IMR-90 (cell line): ENCODE measurements at places on chromosomes 2 and 18. TPM values are rescaled to one million over a fixed set of nuclear protein-coding genes. Genes with fewer than 3 reads are reported as not detected.

GRCh38 chr2:8821276-8822217 lies 15.9 kb downstream of the KIDINS220 start:
- DNase-seq: peak; percentile 56

DNA sequence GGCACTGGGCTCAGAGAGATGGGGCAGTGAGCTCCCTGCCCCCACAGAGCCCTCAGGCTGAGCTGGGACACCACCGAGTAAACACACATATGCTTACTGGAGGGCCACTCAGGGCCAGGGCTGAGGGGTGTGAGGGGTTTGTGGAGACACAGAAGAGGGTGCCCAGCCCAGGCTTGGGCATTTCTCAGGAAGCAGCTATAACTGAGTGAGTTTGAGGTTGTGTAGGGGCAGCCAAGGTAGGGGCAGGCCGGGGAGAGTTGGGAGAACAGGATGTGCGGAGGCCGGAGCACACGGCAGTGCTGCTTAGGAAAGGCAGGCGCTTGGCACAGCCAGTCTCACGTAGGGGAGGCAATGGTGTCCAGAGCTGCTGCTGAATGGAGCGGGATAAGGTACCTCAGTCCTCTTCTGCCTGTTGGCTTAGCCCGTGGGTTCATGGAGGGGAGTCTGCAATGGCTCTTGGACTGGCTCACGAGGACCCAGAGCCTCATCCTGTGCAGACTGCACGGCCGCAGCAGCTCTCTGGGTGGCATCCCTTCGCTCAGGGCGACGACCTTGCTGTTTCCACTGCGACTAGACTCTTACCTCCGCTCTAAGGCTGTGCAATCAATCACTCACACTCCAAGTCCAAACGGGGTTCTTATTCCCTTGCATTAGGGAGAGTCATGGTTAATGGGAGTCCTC lies 466.1 kb upstream of the HS6ST1 start:
- no peak for DNase-seq

DNA sequence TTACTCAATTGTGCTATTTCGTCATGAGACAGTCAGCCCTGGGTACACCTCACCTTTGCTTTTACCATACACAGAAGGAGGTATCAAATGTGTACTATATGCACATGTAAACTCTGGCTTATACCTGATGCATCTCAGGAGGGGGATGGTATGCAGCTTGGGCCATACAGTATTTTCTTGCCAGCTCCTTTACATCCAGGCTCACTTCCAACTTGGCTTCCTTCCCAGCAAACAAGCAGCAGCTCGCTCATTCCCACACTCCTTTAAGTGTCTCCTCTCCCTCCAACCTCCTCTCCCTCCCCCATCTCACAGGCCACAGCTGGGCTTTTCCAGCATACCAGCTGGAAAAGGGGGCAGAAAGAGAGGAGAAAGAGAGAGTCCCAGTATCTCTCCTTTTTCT lies 9.6 kb downstream of the MARCHF4 start:
- DNase-seq: peak; percentile 92

- no peak for DNase-seq
Observed at GRCh38 chr2:116467243-116467642, 1347.2 kb upstream of the DDX18 start.

DNA sequence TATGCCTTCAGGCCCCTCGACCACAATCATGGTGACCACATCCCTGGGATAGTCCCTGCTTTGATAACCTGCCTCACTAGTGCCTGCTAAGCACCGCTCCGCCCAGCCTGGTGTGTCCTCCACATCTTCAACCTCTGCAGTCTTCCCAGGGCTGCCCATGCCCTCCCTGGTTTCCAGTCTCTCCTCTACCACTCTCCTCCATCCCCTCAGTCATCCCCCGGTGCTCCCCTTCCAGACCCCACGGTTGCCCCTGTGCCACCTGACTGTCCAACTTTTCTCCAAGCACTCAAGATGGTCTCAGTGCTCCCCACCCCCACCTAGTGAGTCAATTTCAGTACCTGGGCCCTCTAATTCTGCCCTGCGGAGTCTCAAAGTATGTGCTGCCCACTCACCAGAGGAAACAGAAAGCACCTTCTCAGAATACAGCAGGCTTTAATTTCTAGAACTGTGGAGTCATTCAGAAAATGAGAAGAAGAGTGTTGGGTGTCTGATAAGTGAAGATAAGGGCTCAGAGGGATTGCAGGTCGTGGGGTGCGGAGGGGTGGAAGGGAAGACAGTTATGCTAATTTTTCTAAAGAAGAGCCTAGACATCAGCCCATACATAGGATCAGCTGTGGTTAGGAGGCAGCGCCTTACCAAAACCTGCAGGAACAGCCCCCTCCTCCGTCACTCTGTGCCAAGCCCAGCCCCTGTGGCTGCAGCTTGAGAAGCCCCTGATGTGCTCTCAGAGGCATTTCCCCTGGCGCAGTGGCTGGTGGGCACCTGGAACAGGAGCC lies 53.6 kb upstream of the CAB39 start:
- DNase-seq: no peak

GRCh38 chr2:113692698-113693428 lies 63.6 kb downstream of the SLC35F5 start:
- no peak for DNase-seq

DNA sequence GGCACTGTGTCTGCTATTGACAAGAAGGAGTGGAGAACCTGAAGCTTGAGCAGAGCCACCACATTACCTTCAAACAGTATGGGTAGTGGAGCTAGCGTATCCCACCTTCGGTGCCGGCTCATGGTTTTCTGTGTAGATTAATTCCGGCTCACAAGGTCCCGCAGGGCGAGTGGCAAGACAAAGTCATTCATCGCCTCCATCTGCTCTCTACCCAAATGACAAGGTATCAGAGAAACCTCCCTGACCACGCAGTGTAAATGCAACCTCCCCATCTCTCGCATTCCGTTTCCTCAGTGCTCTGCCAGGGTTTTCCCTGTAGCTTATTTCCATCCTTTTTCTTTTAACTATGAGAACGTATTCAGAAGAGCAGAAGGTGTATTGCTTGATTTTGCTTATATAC lies 79.8 kb downstream of the MAP4K4 start:
- DNase-seq: no peak

- DNase-seq: no peak
Observed at GRCh38 chr18:7366597-7366996, 135.7 kb downstream of the LRRC30 start.

DNA sequence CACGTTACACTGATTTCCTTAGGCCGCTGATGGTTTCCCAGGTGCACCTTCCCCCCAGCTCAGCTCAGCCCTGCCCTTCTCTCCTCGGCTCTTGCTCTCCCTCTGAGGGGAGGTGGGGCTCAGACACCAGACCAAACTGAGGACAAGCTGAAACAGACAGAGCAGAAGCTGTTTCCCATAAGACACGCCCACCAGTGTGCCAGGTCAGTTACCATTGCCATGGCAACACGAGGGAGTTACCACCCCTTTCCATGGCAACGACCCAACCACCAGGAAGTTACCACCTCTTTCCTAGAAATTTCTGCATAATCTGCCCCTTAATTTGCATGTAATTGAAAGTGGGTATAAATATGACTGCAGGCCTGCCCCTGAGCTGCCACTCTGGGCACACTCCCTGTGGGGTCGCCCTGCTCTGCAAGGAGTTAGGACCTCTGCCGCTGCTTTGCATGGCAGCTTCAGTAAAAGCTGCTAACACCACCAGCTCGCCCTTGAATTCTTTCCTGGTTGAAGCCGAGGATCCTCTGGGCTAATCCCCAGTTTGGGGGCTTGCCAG lies 120.9 kb upstream of the SMIM21 start:
- DNase-seq: no peak

COBLL1 gene
- 1.1 and 2.2 TPM in 2 replicates for total RNA-seq

REEP1 gene
- total RNA-seq: under 0.01 TPM in 2 replicates

DCDC2C gene
- not detected in 2 replicates for total RNA-seq

TLX2 gene
- total RNA-seq: not detected in 2 replicates
